ENCODE measurements at places on chromosomes 1 and 21.

GRCh38 chr1:60035921-60036320, 37.6 kb downstream of the C1orf87 start:
- no peak for DNase-seq

DNA sequence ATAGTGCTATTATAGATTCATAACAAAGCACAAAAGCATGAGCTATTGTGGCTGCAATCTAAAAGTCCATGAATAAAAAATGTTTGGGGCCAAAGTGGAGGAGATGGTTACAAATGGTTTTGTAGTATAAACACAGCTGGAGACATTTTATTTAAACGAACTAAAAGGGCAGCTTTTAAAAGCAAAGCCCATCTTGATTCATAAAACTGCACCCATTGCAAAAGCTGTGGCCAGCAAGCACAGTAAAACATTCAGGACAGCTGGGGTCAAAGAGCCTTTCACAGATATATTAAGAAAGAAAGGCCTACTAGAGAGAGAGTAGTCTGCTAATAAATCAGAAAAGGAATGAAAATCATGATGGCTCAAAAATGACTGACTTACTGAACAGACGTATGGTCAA, 520.8 kb downstream of the NUF2 start:
- no peak for DNase-seq

GRCh38 chr1:34113887-34114286, 51.1 kb downstream of the CSMD2 start:
- no peak for DNase-seq

GRCh38 chr1:200666309-200666708, 3.4 kb downstream of the DDX59 start:
- no peak for DNase-seq

- no peak for DNase-seq
Measured at GRCh38 chr1:119366424-119366823, 2.2 kb upstream of the HAO2 start.

DNA sequence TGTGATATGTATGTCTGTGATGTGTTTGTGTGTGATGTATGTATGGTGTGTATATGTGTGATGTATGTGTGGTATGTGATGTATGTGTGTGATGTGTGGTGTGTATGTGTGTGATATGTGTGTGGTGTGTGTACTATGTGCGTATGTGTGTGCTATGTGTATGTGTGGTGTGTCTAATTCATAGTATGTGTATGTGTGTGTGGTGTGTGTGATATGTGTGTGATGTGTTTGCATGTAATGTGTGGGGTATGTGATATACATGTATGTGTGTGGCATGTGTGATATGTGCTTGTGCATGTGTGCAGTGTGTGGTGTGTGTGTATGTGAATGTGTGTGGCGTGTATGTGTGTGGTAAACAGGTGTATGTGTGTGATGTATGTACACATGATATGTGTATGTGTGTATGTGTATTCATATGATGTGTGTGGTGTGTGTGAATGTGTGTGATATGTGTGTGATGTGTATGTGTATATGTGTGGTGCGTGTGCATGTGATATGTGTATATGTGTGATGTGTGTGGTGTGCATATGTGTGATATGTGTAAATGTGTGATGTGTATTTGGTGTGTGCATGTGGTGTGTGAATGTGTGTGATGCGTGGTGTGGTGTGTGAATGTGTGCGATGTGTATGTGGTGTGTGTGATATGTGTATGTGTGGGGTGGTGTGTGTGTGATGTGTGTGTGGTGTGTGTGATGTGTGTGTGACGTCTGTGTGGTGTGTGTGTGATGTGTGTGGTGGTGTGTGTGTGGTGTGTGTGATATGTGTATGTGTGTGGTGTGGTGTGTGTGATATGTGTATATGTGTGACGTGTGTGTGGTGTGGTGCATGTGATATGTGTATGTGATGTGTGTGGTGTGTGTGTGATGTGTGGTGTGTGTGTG, 8.0 kb upstream of the PCBP3 start:
- no peak for DNase-seq

DNA sequence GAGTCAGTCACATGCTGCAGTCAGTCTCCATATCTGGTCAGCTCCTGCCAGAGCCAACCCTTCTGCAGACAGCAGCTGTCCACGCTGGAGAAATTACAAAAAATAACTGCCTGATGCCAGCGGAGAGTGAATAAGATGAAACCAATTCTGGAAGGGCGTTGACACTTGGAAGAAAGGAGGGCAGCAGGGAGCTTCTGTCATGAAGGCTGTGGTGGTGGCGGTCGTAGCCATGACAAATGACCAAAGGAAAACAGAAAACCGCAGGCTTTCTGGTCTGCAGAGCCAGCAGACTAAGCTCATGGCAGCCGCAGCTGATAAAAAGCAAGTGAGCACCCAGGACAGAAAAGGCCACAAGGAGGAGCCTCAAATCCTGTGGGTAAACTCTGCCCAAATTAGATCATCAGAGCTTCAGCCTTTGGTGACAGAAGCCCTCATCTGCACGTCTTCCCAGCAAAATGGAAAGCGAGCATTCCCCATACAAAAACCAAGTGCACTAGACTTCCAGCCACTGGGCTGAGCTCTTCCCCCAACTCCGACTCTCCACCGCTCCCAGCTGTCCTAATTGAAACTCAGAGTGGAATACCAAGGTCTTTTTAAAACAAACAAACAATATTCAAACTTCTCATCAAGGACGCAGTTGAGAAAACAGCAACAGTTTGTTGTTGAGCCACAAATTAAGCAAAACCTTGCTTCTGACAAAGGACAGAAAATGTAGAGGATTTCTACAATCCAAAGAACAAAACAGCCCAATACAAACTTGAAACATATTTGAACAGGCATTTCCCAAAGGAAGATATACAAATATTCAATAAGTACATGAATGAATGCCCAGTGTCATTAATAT, 28.7 kb downstream of the RSPH1 start:
- no peak for DNase-seq

- peak; percentile 12 for DNase-seq
Measured at GRCh38 chr1:183635099-183635605, 431 bp downstream of the ARPC5 start.

- no peak for DNase-seq
Measured at GRCh38 chr1:176196728-176197127, 10.4 kb downstream of the COP1 start.

All from activated T-cell treated with anti-CD3 and anti-CD28 coated beads for 48 hours (primary cell).